ENCODE measurements at places on chromosomes 2 and 18. TPM values are rescaled to one million over a fixed set of nuclear protein-coding genes. Genes with fewer than 3 reads are reported as not detected.

- DNase-seq = no peak
Measured at GRCh38 chr2:172893111-172893510, 157.5 kb downstream of the RAPGEF4 start.

GRCh38 chr2:237264480-237265219 is 149.3 kb downstream of the COL6A3 start:
- peak; percentile 37 for DNase-seq

GRCh38 chr18:77101410-77102258 is 30.9 kb downstream of the MBP start:
- peak; percentile 84 for DNase-seq

- no peak for DNase-seq
Measured at GRCh38 chr18:75364512-75365253, 62.8 kb downstream of the SMIM21 start.

GRCh38 chr2:8252997-8253694 is 428.7 kb upstream of the ID2 start:
- peak; percentile 70 for DNase-seq

- peak; percentile 86 for DNase-seq
Measured at GRCh38 chr2:128374001-128374710, 55.5 kb upstream of the HS6ST1 start.

- DNase-seq = no peak
Measured at GRCh38 chr2:8016688-8017087, 665.2 kb upstream of the ID2 start.

GRCh38 chr2:241885946-241886643 is 16.6 kb downstream of the RTP5 start:
- no peak for DNase-seq

DNA sequence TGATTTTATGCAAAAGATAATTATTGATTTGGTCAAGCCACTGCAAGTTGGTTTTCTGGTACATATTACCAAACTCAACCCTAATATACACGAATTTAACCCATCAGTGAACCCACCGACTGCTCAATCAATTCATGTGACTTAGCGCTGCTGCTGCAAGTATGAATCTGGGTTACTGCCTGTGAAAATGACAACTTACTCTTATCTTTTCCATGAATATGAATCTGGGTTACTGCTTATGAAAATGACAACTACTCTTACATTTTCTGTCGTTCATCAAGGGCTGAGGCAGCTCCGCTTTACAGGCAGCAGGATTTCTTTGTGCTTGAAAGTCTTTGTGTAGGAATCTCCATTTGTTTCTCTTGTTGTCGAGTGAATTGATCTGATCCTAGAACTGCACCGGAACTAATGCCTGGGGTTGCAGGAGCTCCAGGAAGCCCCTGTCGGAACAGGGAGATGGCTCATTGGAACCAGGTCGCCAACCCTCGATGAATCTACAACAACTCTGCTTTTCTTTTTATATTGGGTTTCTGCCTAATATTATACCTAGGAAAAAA is 22.1 kb upstream of the ALKAL2 start:
- no peak for DNase-seq

DNA sequence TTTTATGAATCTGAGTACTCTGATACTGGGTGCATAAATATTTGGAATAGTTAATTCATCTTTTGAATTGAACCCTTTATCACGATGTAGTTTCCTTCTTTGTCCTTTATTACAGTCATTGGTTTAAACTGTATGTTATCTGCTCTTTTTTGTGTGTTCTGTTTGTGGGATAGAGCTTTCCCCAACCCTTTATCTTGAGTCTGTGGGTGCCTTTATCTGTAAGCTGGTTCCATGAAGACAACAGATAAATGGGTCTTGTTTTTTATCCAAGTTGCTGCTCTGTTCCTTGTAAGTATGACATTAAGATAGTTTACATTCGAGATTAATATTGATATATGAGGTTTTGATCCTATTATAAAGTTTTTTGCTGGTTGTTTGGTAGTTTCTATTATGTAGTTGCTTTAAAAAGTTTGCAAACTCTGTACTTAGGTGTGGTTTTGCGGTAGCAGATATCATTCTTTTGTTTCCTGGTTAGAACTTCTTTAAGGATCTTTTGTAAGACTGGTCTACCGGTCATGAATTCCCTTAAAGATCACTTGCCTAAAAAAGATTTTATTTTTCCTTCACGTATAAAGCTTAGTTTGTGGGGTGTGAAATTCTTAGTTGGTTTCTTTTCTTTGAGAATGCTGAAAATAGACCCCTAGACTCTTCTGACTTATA is 1451.3 kb upstream of the SLC39A10 start:
- no peak for DNase-seq

- DNase-seq = no peak
Measured at GRCh38 chr18:78309307-78309706, 670.3 kb upstream of the SALL3 start.

- DNase-seq = no peak
Measured at GRCh38 chr2:145402706-145403277, 882.9 kb upstream of the ZEB2 start.

GRCh38 chr18:55427951-55428350 is 160.0 kb downstream of the TCF4 start:
- peak; percentile 72 for DNase-seq

GRCh38 chr2:47272031-47272864 is 117.1 kb upstream of the STPG4 start:
- DNase-seq = peak; percentile 80

DNA sequence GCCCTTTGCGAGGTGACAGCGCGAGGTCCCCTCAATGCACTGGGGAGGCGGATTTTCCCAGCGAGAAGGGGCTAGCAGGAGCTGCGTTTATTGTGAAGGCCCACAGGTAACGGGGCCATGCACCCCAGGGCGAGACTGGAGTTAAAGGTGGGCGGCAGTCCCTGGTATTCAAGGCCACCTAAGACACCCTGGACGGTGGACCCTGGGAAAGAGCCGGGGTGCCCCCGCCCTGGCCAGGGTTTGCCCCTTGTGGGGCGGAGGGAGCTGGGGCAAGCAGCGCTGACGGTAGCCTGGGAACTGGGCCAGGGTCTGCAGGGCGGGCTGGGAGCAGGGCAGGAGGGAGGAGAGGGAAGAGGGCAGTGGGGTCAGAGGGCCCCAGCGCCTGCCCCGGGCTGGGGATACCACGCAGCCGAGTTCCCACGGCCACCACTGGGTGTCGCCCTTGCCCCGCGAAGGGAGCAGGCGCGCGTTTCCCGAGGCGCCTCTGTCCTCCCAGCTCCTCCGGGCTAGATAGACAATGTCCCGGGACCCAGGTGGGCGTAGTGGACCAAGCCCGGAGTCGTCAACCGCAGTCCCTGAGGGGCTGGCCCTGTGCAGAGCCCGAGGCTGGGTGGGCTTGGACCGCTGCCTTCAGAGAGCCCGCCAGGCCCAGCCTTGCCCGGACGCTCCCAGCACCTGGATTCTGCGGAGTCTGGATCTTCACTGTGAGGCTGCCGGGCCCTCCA is 80.2 kb downstream of the SMAD4 start:
- peak; percentile 54 for DNase-seq

- DNase-seq = no peak
Measured at GRCh38 chr2:129779783-129780182, 199.7 kb upstream of the RAB6C start.

DNA sequence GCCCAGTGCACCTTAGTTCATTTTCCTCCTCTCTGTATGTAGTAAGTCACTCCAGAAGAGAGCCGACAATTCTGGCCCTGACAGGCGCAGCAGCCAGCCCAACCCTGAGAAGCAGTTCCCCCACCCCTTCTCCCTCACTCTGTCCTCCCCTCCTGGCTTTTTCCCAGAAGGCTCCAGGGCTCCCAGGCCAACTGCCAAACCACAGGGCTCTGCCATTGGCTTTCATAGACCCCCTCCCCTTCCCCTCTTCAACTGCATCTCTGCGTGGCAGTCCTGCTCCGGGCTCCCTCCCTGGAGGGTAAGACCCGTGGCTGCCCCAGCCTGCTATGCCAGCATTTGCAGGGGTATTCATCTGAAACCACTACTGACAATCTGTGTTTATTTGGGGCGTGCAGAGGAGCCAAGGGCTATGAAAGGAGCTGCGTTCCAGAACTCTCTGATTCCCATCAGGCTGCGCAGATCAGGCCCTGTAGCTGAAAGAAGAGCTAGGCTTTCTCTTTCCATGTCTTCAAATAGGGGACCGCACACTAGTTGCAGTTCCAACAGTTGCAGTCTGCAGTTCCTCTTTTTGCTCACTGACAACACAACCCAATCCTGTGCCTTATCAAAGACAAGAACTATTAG is 388.6 kb upstream of the TNP1 start:
- peak; percentile 52 for DNase-seq

DNA sequence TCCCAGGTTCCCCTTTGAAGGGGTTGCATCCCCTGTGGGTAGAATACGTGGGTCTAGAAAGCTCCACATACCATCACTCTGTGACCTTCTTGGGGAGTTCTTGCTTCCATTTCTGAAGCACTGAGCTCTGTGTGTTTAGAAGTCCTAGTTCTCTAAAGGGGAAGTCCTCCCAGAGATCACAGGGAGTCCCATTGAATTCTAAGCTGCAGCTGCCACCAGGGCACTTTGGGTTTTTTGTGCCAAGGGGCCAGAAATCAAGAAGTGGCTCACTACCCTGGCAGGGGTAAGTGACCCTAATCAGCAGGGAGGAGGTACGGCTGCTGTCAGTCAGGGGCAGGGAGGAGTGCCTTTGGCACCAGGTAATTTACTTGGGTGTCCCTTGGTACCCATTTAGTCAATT is 70.9 kb downstream of the EHD3 start:
- no peak for DNase-seq

Gene FBXO15
- total RNA-seq = 0.91 TPM

Gene FN1
- 1,808 TPM for total RNA-seq

Gene VWA3B
- total RNA-seq = not detected

Gene ITM2C
- 203 TPM for total RNA-seq

Gene METTL4
- 10.1 TPM for total RNA-seq

Gene GKN1
- total RNA-seq = not detected

Gene SERPINB12
- total RNA-seq = 0.68 TPM

Gene MRPL44
- total RNA-seq = 48.1 TPM

Gene GYPC
- 13.7 TPM for total RNA-seq

Gene NEU2
- not detected for total RNA-seq

Gene TBR1
- not detected for total RNA-seq

Gene DUSP2
- total RNA-seq = 1.9 TPM
